ENCODE measurements at places on chromosomes 6 and 20. TPM values are rescaled to one million over a fixed set of nuclear protein-coding genes. Genes with fewer than 3 reads are reported as not detected.

- no peak for DNase-seq
Observed at GRCh38 chr6:17161076-17161475, 59.2 kb downstream of the STMND1 start.

DNA sequence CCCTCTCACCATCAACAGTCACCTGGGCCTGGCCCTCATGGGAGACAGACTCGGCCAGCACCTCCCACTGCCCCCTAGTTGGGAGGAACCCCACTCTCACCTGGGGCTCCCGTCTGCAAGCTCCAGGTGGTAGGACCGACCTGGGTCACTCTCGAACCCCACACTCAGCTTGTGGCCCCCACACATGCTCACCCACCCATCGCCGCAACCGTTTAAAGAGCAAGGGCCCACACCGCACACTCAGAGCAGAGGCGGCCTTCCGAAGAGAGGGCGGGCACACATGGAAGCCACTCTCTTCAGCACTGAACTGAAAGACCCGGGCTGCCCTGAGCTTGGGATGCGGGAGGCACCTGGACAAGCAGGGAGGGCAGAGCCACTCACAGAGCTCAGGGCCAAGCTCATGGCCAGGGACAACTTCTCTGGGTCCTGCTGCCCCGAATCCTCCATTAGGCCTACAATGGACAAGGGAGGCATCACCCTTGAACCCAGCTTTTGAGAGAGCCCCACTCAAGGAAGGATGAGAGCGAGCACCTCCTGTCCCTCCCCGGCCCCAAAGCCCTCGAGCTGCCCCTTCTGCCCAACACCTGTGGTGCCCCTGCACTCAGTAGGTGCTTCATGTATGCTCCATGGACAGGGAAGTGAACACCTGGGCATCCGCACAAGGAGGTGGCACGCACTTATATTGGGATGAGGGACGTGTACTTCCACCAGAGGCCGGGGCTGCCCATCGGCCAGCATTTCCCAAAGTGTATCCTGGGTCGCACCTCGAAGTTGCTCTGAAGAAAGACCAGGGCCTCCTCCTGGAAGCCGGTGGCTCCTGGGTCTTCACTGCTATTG, 50.4 kb downstream of the YTHDF1 start:
- no peak for DNase-seq

The GPR63 gene
- polyA plus RNA-seq, result 0.73 TPM

The BCAS1 gene
- polyA plus RNA-seq, result 198 TPM

All from sigmoid colon (tissue), 7 donors.